ENCODE measurements at places on chromosomes 5 and 9. TPM values are rescaled to one million over a fixed set of nuclear protein-coding genes. Genes with fewer than 3 reads are reported as not detected.

Gene PPP2R2B
- polyA plus RNA-seq = 0.28 TPM

Gene CCL27
- polyA plus RNA-seq = 0.12 TPM

Gene FAT2
- polyA plus RNA-seq = 0.12 TPM

Gene ALDH1A1
- 69.0 TPM for polyA plus RNA-seq

Gene ADAMTS19
- 0.01 TPM for polyA plus RNA-seq

Gene HACD4
- 0.20 TPM for polyA plus RNA-seq

Gene PFN3
- polyA plus RNA-seq = not detected

Gene TXNDC8
- polyA plus RNA-seq = not detected

Gene PCDHA4
- polyA plus RNA-seq = 1.7 TPM

Gene RANBP17
- 1.2 TPM for polyA plus RNA-seq

Gene BARHL1
- polyA plus RNA-seq = not detected

Gene C7
- polyA plus RNA-seq = 737 TPM

Gene QRFP
- 0.03 TPM for polyA plus RNA-seq

Gene LOX
- 29.7 TPM for polyA plus RNA-seq

Gene P4HA2
- 8.9 TPM for polyA plus RNA-seq

Gene GLRA1
- polyA plus RNA-seq = not detected

Gene PCDHA5
- polyA plus RNA-seq = 0.11 TPM

Gene PAX5
- polyA plus RNA-seq = 0.23 TPM

Gene DND1
- polyA plus RNA-seq = 1.4 TPM

Gene ADCY2
- polyA plus RNA-seq = 0.89 TPM

Gene TEX48
- not detected for polyA plus RNA-seq

Gene VLDLR
- polyA plus RNA-seq = 13.2 TPM

Gene BAG1
- 99.5 TPM for polyA plus RNA-seq

Gene EFNA5
- 5.4 TPM for polyA plus RNA-seq

Gene MAN2A1
- 15.9 TPM for polyA plus RNA-seq

Gene FAM151B
- polyA plus RNA-seq = 1.1 TPM

Gene CBY3
- polyA plus RNA-seq = not detected

Gene ARHGEF37
- polyA plus RNA-seq = 2.9 TPM

Gene C9orf50
- 0.04 TPM for polyA plus RNA-seq

Gene FRRS1L
- polyA plus RNA-seq = not detected

Gene GRK6
- polyA plus RNA-seq = 10.8 TPM

Gene PCDHGC4
- polyA plus RNA-seq = 0.34 TPM

Measured in adipose tissue (tissue), 3 donors.